HepG2 (cell line): ENCODE measurements at places on chromosomes 3 and 15. TPM values are rescaled to one million over a fixed set of nuclear protein-coding genes. Genes with fewer than 3 reads are reported as not detected.

DNA sequence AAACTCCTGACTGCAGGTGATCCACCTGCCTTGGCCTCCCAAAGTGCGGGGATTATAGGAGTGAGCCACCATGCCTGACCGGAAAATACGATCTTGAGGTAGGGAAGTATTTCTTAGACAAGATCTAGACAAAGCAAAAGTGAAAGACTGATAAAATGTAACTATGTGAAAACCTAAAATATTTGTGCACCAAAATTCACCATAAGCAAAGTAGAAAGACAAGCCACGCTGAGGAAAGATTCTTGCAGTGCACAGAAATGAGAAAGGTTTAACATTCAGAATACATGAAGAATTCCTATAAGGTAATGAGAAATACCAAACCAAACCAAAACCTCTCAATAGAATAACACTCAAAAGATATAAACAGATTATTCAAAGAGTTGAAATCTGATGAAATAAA is 35.7 kb downstream of the SYNM start:
- no peaks in the 10 kb centered on the region for H3K27me3 ChIP-seq
- H3K4me1 ChIP-seq, result peaks cover 14% of the 10 kb centered on the region
- no peak overlapping the region for H3K27ac ChIP-seq
- no peak for DNase-seq
- H3K36me3 ChIP-seq, result no peaks in the 10 kb centered on the region; the same call in 1 of the 2 replicates
- no peak overlapping the region for H3K4me3 ChIP-seq

GRCh38 chr3:142433110-142433509 is 14.7 kb downstream of the XRN1 start:
- no peak overlapping the region for H3K27ac ChIP-seq
- H3K27me3 ChIP-seq, result no peaks in the 10 kb centered on the region
- no peak for DNase-seq
- H3K4me3 ChIP-seq, result no peak overlapping the region
- H3K36me3 ChIP-seq, result no peaks in the 10 kb centered on the region; the same call in none of the 2 replicates
- peaks cover 24% of the 10 kb centered on the region for H3K4me1 ChIP-seq

- no peak for DNase-seq
- H3K36me3 ChIP-seq, result no peaks in the 10 kb centered on the region
- no peak overlapping the region for H3K27ac ChIP-seq
- H3K4me3 ChIP-seq, result no peak overlapping the region
Observed at GRCh38 chr3:98501270-98501669, 3.8 kb downstream of the OR5K2 start.

GRCh38 chr3:176349706-176350105 is 847.6 kb downstream of the TBL1XR1 start:
- DNase-seq, result no peak
- no peaks in the 10 kb centered on the region for H3K4me1 ChIP-seq
- no peak overlapping the region for H3K27ac ChIP-seq
- no peaks in the 10 kb centered on the region for H3K36me3 ChIP-seq
- no peaks in the 10 kb centered on the region for H3K27me3 ChIP-seq

DNA sequence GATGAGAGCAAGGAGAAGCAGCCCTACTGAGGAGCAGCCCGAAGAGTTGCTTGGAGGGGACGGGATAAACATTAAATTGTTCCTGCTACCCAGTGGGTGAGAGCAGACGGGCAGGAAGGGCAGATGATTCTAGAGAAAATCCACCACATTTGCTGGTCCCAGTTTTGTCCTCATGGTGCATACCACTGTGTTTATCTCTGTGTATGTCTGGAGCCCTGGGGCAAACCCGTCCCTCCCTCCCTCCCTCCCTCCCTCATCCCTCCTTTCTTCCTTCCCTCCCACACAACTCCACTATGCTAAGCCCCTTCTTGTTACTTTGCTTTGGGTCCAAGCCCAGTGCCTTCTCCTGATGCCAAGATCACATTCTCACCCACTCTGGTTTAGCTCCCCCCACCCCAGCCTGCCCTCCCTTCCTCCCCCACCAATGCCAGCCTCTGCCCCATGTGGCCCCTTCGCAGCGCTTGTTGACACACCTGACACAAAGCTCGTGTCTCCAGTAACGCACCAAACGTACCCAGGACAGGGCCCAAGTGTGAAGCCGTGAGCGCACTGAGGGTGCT is 194.8 kb downstream of the ATP10A start:
- H3K4me3 ChIP-seq, result no peak overlapping the region
- no peaks in the 10 kb centered on the region for H3K36me3 ChIP-seq
- H3K27ac ChIP-seq, result no peak overlapping the region
- no peaks in the 10 kb centered on the region; the same call in 2 of the 3 replicates for H3K27me3 ChIP-seq
- no peak for DNase-seq
- no peaks in the 10 kb centered on the region for H3K4me1 ChIP-seq

STRIT1 gene
- not detected in 2 replicates for total RNA-seq

DNA sequence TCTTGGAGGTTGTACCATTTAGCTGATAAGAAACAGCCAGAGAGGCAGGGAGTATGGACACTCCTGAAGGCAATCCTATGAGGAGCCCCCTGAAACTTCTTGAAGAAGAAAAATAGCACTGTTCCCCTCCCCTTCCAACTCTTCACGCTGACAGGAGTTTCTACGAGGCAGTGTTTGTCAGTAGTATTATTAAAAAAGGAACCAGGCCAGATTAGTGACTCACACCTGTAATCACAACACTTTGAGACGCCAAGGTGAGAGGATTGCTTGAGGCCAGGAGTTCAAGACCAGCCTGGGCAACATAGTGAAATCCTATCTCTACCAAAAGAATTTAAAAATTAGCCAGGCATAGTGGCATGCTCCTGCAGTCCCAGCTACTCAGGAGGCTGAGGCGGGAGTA is 38.7 kb downstream of the WWTR1 start:
- peaks cover 79% of the 10 kb centered on the region for H3K4me1 ChIP-seq
- DNase-seq, result no peak
- no peaks in the 10 kb centered on the region for H3K27me3 ChIP-seq
- no peak overlapping the region for H3K4me3 ChIP-seq
